ENCODE measurements at places on chromosomes 3 and 15.

- no peak for DNase-seq
These were observed 32.4 kb upstream of the SLC6A11 start for GRCh38 chr3:10783360-10784351.

- DNase-seq, result no peak
These were observed 95.3 kb downstream of the AKAP13 start for GRCh38 chr15:85475711-85476110.

- no peak for DNase-seq
These were observed 20.4 kb downstream of the STARD5 start for GRCh38 chr15:81303244-81304225.

- no peak for DNase-seq
These were observed 4.5 kb downstream of the SNX22 start for GRCh38 chr15:64155802-64156651.

GRCh38 chr15:40290918-40291574 lies 8.2 kb upstream of the ANKRD63 start:
- DNase-seq, result no peak

DNA sequence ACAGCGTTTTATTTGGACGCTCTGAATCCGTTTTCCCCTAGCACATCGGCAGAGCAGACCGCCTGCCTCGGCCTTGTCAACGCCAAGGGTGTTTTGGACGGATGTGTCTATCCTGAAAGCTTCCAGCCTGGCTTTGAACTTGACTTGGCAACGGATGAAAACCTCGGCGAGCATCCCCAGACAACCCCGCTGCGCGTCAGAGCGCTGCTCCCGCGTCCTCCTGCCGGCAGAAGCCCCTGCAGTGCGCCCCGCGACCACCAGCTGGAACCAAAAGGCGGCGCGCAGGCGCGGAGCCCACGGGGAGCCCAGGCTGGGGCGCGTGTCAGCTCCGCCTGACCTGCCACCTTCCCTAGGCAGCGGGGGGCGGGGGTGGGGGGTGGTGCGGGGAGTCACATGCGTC lies 26.2 kb upstream of the ARL8B start:
- no peak for DNase-seq

GRCh38 chr3:129005526-129006303 lies 4.6 kb downstream of the EFCC1 start:
- no peak for DNase-seq

DNA sequence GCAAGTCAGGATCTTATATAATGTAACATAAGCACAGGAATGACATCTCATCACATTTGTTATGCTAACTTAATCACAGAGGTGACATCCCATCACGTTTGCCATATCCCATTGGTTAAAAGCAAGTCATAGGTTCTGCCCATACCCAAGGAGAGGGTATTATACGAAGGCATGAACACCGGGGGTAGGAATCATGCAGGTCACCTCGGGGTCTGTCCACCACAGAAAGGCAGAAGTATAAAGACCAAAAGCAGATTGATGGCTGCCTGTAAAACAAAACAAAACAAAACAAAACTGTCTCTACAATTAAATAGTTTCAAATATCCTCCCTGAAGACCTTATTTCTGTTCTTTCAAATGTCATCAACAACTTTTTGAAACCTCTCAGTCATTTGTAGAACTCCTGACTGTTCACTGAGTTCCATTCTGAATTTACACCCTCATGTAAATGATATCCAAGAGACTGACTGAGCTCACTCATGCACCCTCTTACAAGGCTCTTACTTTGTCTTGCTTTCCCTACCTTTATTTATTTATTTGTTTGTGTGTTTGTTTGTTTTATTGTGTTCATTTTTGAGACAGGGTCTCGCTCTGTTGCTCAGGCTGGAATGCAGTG lies 22.7 kb upstream of the ZNF639 start:
- DNase-seq, result no peak

GRCh38 chr15:53116169-53116568 lies 326.0 kb upstream of the ONECUT1 start:
- no peak for DNase-seq

Data from GM12864 (cell line).